Neural progenitor cell (in vitro differentiated cells): ENCODE measurements at places on chromosomes 6 and 20.

- DNase-seq: peak; percentile 80
Observed at GRCh38 chr6:33161354-33162331, 30.6 kb downstream of the COL11A2 start.

- DNase-seq: no peak
Observed at GRCh38 chr20:23061262-23061661, 11.8 kb upstream of the THBD start.

DNA sequence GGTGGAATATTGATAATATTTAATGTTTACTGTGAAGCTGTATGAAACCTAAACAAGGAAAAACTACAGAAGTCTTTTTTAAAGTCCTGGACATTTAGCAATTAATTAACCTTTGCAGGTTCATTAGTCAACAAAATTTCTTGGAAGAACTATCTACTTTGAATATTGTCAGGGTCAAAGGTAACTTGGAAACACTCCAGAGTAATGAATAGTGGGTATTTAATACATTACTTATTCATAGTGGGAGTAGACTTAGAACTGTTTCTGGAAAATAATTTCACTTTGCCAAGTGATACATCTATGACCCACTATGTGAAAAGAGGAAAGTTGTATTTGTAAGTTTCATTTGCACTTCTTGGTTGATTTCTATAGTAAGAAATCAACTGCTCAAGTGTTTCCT lies 319.1 kb downstream of the TFAP2B start:
- DNase-seq: no peak

GRCh38 chr6:15464211-15464725 lies 198.6 kb downstream of the DTNBP1 start:
- peak; percentile 55 for DNase-seq

GRCh38 chr20:22652681-22653588 lies 68.6 kb upstream of the FOXA2 start:
- peak; percentile 43 for DNase-seq

DNA sequence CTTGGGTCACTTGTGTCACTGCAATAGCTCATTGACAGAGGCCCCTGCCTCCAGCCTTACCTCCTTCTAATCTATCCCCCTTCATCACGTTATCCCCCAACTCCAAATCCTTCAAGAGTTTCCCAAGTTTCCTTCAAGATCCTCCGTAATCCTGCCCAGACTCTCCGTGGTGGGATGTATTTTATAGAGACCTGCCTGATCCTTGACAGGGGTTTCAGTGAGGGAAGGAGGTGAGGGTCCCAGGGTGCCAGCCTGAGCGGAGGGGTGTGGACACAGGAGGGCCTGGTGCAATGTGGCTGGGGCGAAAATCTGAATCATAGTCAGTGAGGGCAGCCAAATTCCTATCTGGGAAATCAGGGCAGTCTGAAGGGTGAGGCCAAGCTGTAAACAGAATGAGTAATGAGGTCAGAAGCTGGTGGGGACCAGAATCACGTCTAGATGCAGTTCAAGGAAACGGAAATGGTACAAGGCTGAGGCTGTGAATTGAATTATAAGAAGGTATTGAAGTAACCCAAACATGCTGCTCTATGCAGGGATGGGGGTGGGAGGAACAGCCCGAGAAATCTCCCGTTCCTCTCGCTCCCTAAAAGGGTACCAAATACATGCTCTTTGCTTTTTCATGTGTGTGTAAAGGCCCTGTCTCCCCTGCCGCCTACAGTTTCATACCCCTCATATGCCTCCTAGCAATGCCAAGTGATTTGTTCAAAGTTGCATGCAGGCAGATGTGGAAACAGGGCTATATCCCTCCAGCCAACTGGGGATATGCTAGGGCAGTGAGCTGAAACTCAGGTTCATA lies 35.4 kb upstream of the PIM1 start:
- DNase-seq: no peak

DNA sequence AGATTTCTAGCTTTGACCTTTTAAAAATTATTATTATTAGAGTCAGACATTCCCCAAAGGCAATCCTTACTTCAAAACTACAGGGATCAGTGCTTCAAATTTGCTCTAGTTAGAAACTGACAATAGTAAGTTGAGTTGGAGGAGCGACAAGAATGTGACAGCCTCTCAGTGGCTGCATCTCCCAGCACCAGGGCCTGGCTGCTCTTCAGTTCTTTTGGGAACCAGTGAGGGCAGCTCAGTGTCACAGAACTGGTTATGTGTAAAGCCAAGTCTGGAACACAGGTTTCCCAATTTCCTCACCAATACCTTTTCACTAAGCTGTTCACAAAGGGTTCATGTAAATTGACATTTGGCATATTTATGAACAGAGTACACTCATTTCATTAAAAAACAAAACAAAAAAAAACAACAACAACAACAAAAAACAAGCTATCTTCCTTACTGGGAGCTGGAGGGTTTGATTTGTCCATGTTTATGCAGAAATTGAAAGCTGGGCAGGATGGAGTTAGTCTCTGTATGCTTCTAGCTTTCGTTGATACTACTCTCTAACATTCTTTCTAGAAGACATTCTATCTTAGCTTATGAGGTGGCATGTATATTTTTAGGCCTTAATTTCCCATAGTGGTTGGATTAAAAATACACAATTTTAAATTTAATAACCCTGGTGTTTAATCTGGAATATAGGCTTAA lies 95.0 kb downstream of the SAMD5 start:
- no peak for DNase-seq

DNA sequence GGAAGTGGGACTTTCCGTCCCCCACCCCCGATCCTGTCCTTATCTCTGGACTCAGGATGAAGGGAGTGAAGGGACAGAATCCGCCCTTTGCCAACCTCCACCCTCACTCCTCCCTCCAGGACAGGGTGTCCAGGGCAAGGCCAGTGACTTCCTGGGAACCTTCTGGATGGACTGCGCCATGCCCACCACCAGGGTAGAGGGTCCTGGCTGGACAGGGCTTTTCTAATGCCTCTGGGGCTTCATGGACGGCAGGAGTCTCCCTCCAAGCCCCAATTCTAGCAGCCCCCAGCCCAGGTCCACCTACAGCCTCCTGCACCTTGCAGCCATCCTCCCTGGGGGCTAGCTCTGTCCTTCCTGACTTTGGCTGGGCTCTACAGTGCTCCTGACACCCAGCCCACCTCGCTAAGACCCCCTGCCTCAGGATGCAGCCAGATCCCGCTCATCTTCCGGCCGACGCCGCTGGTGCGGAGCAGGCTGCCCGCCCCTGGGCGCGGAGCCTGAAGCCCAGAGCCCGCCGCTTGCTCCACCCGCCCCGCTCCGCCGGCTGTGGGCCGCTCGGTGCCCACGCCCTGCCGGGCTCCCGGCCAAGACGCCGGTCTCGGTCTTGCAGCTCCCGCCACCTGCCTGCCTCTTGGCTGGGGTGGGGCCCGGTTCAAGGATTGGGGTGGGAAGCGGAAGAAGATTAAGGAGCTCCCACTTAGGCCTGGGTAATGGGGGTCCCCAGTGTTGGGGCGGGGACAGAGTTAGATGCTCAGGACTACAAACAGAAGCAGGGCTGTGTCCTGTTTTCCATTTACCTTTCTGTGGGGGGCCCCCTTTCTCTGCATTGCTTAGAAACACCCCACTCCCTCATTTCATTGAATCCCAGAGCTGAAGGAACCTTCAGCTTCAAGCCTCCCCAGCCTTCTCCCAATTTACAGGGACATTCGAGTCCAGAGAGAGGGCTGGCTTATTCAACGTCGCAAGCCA lies 72.8 kb downstream of the MDGA1 start:
- DNase-seq: no peak

DNA sequence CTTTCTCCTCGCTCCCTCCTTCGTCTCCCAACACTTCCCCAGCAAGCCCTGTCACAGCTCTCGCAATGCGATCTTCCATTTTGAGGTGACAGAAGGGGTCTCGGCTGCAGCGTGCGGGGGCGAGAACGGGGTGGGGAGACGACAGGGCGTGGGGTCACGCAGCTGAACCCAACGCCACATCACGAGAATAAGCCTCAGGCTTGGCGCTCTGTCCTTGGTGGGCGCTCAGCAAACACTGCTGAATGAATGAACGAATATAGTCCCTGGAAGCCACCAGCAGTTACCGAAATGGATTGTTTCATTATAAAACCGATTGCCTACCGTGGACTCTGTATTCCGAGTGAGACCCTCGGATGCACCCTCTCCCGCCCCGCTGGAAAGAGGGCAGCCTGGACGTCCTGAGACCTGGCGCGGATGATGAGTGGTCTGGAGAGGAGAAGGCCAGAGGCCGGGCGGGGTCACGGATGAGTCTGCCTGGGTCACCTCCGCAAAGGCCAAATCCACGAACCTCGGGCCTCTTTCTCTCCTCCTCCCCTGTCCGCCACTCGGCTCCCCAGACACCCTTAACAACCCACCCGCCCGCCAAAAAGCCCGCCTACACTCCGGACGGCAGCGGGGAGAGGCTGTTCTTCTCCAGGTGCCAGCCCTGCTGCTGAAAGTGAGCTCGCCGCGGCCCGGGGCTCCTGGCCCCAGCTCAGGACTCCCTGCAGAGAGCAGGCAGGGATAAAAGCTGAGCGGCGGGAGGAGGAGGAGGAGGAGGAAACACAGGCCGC lies 3.7 kb downstream of the NRN1 start:
- DNase-seq: peak; percentile 79

DNA sequence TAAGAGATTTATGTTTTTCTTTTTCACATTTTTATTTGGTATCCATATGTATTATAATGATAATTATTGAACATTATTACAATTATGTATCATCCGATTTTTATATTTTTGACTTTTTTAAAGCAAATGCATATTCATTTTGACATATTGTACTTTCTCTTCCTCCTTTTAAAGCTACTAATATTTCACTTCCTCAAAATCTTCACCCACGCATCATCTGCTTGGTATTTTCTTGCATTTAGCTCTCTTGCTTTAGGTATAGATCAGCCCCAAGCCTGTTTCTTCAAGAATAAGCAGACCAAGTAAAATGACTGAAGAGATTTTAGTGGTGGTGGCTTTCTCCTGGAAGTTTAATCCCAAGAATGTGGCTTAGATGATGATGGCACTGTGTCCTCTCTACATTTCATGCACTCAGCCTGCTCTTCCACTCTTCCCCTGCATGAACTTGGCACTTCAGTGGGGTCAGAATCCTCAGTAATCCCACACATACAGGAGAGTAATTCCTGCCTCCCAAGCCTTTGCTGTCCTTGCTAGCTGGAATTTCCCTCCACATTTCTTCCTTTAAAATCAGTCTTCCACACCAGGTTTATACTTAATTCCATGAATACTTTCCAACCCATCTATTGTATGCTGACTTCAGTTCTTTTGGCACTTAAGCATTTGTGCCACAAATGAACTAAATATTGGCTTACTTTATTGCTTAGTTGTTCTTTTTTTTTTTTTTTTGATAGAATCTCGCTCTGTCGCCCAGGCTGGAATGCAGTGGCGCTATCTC lies 8.2 kb downstream of the NCOA7 start:
- no peak for DNase-seq
